ENCODE measurements at places on chromosomes 13 and 19. TPM values are rescaled to one million over a fixed set of nuclear protein-coding genes. Genes with fewer than 3 reads are reported as not detected.

GRIN3B gene
- 0.03 TPM for total RNA-seq

IRGC gene
- total RNA-seq: not detected

KRTDAP gene
- 0.44 TPM for total RNA-seq

DNAJC15 gene
- total RNA-seq: 0.45 TPM

SMIM44 gene
- not detected for total RNA-seq

GIPR gene
- total RNA-seq: 0.81 TPM

ZNF91 gene
- total RNA-seq: 18.2 TPM

OR7C1 gene
- not detected for total RNA-seq

ZNF587B gene
- 27.9 TPM for total RNA-seq

NOVA2 gene
- total RNA-seq: 0.35 TPM

WDR88 gene
- not detected for total RNA-seq

PGLYRP1 gene
- total RNA-seq: not detected

DLL3 gene
- total RNA-seq: 2.1 TPM

- no peak for DNase-seq
Observed at GRCh38 chr19:41619018-41619556, 7.8 kb downstream of the CEACAM4 start.

DNA sequence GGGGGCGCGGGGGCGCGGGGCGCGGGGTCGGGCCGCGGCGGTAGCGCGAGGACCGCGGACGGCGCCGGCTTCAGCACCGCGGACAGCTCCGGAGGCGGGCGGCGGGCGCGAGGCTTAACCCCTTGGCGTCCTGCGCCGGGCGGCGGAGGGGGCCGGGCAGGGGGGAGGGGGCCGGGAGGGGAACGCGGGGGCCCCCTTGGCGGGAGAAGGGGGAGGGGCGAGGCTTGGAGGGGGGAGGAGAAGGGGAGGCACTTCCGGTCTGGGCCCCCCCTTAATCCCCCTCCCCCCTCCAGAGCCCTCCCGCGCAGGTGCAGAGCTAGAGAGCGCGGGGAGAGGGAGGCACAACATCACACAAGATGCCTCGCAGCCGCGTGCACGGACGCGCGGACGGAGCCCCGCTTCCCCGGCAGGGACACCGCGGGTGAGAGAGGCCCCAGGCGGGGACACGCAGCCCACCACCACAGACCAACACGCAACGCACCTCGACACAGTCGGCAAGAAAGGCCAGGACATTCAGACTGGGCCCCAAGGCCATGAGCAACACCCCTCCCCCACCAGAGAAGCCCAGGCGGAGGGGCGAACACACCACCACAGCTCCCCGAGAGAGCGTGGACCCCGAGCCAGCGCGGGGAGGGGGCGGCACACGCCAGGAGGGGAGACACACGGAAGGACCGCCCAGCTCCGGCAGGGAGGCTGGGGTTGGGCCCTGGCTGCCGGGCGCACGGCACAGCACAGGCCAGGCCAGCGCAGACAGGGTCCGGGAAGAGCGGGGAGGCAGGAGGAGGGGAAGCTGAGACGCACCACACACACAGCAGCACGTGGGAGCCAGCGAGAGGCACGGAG lies 24.1 kb downstream of the SHANK1 start:
- peak; percentile 96 for DNase-seq

DNA sequence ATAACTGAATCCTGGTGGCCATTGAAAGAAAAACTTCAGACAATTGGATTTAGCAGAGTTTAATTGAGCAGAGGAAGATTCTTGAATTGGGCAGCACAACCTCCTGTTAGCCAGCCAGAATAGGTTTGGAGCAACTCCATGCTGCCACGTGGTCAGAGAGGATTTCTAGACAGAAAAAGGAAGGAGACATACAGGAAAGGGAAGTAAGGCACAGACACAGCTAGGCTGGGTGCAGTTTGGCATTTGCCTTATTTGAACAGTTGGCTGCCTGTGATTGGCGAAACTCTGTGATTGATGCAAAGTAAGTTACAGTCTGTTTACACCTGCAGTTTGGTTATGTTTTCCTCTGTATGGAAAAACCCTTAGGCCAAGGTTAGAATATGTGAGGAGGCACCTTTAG lies 85.8 kb upstream of the SPATA13 start:
- DNase-seq: no peak

- no peak for DNase-seq
Observed at GRCh38 chr13:30255696-30256095, 51.7 kb downstream of the KATNAL1 start.

DNA sequence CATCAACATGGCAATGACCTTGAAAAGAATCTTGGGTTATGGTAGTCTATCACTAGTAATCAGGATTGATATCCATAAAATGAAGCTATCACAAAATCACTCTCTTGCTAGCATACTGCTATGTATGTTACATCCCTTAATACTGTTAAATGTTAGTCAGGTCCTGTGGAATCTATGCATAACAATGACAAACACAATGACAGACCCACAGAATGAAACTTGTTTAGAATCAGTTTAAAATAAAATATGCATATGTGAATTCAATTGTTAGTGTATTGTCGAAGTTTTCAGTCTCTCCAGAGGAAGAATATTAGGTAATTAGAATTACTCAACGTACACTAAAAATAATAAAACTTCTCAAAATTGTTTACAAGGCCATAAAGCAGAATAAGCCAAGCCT lies 137.6 kb downstream of the DACH1 start:
- no peak for DNase-seq

GRCh38 chr13:44406617-44407016 lies 33.0 kb downstream of the SERP2 start:
- no peak for DNase-seq

DNA sequence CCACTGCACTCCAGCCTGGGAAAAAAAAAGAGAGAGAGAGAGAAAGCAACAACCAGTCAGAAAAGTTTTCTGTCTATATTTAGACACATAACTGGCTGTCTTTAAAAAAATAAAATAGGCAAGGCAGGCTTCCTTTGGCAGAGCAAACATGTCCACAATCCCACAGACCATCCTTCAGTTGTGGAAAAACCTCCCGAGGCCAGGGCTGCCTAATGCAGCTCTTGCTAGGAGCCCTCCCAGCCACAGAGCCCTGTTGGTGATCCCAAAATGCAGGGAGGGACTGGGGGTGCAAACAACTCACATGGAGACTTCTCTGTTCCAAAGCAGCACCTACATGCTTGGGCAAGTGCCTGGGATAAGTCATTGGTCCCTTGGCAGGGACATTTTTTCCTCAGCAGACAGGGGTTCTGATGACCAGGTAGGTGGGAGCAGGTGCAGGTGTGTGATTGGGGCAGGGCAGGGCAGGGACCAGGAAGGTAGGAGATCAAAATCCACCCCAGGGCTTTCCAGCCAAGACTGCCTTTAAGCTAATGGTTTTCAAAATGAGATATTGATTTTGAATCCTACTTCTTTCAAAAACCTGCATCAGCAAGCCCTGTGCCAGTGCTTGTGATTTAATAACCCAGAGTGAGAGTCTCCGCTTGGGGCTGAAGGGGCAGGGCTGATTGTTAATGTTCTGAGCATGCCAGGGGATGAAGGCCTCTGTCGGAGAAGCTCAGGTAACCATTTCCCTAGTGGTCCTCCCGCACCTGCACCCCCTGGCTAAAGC lies 178.5 kb downstream of the USP12 start:
- DNase-seq: no peak

DNA sequence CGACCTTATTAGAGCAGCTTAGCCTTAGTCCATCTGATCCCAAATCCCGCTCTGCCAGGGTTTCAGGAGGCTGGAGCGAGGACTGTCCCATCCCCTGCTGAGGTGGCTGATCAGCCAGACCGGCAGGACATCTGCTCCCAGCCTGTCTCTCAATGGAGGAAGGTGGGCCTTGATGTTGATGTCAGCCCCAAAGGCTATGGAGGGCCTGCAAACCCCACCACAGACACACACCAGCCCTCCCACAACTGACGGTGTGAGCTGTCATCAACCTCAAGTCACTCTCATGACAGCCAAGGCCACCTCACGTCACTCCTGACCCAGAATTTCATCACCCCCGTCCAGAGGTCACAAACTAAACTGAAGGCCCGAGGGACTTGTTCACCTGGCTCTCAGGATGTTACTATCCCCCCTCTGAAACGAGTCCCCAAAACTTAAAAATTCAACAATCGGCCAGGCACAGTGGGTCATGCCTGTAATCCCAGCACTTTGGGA lies 25.5 kb downstream of the RHPN2 start:
- DNase-seq: no peak

GRCh38 chr13:24997367-24997967 lies 98.5 kb upstream of the PABPC3 start:
- DNase-seq: peak; percentile 47

GRCh38 chr19:2578391-2578890 lies 102.5 kb downstream of the GADD45B start:
- DNase-seq: peak; percentile 71

DNA sequence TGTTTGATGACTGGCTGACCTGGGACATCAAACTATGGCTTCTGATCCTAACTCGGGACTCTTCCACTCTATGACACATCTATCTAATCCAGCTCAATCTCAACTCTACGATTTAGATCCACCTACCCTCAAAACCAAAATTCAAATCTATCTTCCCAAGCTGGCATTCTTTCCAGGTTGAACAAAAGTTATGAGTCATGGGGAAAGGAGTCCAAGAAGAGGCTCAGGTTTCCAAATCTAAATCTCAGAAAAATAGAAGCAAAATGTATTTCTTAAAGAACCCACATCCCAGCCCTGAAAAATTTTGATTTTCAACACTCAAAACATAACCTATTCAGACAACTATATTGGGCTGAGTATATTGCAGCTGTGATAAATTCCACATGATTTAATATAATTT lies 143.9 kb upstream of the IPO5 start:
- no peak for DNase-seq

DNA sequence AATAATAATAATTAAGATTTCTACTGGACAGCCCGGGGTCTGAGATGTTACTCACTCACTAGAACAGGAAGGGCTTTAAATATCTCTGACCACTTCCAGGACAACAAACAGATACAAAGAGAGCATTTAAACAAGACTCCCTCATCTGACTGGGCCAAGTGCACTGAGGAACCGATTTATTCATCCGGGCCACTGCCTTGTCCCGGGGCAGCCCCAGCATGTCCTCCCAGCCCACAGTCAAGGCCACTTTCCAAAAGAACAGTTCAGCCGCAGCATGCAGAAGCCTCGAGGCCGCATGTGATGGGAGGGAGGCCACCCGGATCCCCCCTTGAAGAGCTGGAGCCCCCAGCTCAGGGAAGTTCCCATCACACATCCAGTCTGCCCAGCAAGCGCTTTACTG lies 30.5 kb downstream of the MLLT1 start:
- DNase-seq: no peak

DNA sequence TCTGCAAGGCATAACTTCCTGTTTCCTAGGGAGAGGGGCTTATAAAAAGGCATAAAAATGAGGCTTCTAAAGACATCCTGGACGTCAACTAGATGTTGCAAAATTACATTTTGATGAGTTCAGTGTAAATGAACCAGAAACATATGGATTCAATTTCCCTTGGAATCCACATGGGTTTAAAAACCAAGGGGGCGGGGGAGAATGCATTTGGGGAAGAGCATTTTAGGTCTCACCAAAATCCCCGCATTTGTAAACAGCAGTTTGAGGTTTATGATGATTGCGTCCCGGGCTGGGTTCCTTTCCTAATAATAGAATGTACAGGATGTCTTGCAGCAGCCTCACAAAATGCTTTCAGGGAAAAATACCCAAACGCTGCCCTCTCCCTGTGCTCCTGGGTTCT lies 407.8 kb downstream of the ZNF536 start:
- peak; percentile 4 for DNase-seq

DNA sequence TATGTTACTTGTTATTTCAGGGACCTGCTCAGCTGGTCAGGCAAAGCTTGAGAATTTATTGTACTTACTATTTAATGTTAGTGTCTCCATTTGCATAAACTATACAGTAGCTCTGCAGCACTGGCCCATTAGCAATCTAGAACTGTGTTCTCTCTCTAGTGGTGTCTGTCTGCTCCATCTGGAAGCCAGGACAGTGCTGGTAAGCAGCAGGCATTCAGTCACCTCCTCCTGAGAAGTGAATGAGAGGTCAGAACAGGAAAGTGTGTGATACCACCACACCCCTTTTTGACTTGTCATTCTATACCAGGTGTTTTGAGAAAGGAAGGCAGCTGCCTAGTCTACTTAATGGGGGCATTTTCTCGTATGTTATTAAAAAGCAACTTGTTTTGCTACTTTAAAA lies 3.9 kb downstream of the COG3 start:
- peak; percentile 18 for DNase-seq

GRCh38 chr19:48686088-48686487 lies 9.7 kb upstream of the FUT2 start:
- DNase-seq: no peak

- no peak for DNase-seq
Observed at GRCh38 chr13:27425158-27425917, 919 bp downstream of the GTF3A start.

DNA sequence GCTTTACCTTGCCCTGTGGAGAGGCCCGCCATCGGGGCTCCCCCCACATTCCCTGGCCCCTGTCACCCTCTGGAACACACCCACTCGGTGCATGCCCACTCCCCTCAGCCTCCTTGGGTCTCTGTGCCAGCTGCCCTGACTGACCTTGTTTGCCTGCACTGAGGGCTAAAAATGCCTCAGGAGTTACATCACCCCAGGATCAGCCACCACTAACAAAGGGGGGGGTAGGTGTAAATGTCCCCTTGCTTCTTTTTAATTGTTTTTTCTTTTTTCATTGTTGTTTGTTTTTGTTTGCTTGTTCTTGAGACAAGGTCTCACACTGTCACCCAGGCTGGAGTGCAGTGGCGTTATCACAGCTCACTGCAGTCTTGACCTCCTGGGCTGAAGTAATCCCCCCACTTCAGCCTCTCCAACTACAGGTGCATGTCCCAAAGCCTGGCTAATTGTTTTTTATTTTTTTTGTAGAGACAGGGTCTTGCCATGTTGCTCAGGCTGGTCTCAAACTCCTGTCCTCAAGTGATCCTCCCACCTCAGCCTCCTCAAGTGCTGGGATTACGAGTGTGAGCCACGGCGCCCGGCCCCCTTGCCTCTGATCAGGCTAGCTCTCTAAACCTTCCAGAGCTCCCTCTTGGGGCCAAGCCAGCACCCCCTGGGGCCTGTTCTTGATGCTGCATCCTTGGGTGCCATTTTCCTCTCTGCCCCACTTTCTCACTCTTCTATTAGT lies 297.1 kb downstream of the UQCRFS1 start:
- no peak for DNase-seq

DNA sequence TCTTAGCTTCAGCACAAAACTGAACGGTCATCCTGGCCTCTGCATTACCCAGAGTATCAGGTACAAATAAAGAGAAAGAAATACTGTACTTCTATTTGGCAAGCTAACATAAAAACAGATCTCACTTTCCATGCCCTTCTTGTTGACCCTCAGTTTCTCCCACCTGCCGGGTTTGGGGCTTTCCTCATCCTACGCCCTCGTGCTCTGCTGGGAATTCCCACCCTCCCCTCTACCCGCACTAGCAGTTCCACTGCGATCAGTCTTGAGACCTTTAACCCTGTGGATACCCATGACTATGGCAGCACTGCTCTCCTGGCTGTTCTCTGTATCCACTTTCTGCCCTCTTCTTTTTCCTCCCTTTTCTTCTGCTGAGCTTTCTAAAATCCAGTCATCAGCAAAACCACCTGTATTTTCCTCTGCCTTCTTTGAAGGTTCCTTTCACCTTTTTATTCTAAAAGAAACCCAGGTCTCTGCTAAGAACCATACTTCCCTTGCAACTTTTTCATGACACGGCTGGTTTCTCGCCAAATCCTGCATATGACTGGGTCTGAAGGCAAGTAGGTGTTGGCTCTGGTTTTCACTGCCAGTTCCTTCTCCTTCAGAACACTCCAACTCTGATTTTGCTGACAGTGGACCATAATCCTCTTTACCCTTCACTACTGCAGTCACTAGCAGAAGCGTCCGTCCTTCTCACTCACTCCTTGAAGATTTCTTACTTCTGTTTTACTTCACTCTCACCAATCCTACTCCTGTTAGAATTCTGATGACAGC lies 99.4 kb downstream of the MIPEP start:
- no peak for DNase-seq

- no peak for DNase-seq
Observed at GRCh38 chr13:73608711-73609485, 525.3 kb downstream of the KLF12 start.

Data from H7 (cell line).